ENCODE measurements at places on chromosomes 5 and 9.

DNA sequence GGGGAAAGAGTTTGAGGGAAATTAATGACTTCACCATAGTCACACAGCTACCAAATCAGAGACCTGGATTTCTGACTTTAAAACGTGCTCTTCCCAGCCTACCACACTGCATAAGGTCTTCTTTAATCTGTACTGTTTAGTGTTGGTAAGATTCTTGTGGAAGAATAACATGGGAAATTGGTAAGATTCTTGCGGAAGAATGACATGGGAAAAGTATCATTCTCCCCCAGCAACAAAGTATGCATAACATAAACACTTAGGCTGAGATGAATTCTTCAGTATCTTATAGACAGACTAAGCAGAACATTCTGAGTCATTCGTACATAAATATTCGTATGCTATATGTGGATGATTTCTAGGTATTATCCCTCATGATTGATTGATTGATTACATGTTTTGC, 170.4 kb downstream of the FOCAD start:
- DNase-seq, result peak; percentile 60

DNA sequence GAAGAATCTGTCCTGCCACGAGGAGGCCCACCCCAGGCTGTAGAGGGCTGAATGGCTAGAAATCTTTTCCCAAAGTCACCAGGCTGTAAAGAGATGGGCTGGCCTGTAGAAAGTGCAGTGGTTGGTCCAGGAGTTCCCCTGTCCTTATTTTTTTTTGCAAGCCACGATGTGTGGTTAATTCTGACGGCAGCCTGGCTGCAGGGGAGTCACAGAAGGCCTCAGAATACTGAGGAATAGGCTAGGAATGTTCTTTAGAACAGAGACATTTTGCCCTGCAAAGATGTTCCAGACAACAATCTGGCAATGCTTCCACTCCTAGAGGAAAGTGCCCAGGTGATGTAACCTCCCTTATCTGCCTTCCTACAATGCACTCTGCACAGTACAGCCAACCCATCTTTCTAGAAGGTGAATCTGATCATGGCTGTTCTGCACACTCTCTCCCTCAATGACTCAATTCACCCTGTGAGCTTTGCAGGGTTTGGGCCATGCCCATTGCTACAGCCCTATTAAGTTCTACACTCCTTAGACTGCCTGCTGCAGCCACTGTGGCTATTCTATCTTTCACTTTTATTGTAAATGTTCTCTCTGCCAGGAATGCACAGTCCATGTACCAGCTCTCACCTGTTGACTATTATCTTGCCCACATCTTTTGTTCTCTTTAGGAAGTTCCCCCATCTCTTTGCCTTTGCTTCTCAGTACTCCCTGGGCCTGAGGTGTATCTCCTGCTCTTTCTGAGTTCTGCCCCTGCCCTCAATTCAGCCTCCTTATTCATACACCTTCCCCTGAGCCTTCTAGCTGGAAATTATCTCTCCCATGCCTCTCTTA, 377.8 kb upstream of the CLINT1 start:
- no peak for DNase-seq

DNA sequence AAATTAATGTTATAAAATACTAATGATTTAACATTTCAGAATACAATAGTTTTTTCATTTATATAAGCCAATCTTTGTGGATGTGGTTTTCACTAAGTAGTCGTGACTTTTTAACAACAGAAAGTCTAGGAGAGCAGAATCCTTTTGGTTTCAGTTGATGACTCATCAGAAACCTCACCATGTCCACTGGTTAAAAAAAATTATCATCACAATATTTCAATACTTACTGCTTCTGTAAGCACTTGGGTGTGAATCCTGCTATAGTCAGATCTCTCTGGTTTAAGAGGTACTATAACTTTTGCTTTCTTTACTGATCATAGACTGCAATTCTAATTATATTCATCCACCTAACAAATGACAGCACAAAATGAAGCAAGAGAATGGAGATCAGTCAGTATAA, 77.2 kb downstream of the MRPS30 start:
- no peak for DNase-seq

DNA sequence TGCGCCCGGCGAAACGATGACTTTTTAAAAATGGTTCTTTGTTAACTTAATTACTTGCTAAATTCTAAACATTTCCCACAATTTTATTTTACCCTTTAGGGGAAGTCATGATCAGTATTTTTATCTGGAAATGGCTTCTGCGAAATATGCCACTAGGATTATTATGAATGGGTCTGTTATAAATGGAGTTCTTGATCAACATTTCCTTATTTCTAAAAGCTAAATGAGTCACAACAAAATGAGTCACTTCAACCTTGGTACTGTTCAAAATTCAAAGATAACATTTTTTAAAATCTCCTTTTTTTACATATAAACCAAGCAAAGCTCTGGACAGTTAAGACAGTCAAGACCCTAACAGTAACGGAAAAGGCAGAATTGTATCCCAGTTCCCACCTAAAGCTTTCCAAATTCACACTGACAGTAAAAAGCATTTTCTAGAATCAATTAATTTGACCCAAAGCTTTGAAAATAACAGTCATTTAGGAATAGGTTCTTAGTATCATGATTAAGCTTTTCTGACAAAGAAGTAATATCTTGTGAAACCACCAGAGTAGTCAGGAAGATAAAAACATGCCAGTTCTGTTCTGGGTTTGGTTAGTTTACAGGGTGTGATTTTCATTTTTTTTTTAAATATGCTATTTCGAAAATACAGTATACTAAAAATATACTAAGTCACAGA, 81.7 kb downstream of the LHFPL2 start:
- DNase-seq, result peak; percentile 62

DNA sequence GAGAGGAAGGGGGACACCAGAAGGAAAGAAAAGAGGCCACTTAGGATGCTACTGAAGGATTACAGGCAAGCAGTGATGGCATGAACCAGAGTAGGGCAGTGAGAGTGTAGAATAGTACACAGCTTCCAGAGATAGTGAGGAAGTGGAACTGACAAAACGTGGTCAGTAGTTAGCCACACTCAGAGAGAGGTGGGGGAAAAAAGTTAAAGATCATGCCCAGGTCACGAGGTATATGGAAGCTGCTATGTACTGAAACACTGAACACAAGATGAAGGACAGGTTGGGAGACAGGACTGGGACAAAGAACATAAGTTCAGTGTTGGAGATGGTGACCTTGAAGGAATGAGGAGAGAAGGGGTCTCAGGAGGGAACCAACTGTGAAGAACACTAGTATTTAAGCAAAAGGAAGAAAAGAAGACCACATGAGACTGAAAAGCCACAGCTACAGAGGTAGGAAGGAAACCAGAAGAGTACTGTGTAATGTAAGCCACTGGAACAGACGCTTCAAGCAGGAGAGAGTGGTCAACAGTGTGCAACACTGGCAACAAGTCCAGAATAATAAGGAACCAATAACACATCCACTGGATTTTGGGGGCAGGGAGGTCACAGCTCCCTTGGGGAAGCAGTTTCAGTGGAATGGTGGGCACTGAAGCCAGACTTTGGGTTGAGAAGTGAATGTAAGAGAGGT, 45.5 kb downstream of the ELL2 start:
- DNase-seq, result no peak

GRCh38 chr5:74540622-74541021, 99.9 kb downstream of the ENC1 start:
- peak; percentile 26 for DNase-seq

DNA sequence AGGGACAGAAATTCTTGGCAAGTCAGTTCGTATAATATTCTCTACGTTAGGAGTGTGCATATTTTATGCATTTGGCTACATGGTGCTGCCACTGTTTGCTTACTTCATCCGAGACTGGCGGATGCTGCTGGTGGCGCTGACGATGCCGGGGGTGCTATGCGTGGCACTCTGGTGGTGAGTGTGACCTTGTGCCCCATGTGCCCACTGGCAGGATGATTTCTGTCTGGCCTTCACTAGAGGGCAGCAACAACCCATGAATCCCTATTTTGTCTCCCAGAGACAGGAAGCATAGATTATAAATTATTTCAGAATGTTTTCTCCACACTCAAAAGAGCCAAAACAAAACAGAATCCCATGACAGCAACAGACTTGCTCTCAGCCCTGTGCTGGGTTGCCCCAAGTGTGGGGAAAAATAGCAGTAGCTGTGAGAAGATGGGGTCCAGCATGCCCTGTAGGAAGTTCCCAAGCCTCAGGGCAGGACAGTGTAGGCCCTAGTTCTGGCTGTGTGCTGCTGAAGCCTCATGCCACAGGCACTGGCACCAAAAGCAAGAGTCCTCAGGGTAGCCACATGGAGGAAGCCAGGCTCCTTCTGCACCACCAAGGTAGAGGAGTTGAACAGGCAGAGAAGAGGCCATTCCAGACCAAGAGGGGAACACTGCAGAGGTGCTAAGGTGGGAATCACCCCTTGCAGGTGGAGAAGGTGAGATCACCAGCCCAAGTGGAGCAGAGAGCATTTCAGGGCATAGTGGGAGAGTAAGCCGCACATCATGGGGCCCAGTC, 16.0 kb downstream of the SLC22A5 start:
- peak; percentile 75 for DNase-seq

- no peak for DNase-seq
These were observed 27.5 kb downstream of the IRF1 start for GRCh38 chr5:132462856-132463745.

DNA sequence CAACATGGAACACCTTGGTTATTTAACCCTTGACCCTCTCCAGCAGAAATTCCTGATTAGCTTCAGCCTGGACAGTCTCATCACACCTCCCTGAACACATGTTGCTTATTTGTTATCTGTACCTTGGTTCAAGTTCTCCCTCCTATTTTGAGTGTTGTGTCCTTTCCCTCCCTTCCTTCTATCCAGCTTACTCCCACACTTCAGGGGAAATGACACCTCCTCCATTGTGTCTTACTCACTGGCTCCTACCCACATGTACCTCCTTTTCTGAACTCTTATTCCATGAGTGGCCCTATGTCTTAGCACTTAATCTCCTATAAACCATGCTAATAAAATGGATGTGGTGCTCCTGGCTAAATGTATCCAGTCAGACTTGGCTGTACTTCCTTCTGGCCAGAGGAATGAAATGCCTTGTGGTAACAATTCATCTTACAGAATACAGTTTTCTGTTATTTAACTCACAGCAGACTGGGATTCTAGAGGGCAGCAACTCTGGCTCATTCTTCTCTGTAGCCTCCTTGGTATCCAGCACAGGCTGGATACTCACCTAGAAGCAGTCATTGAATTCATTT, 11.2 kb downstream of the LIX1 start:
- DNase-seq, result peak; percentile 24

DNA sequence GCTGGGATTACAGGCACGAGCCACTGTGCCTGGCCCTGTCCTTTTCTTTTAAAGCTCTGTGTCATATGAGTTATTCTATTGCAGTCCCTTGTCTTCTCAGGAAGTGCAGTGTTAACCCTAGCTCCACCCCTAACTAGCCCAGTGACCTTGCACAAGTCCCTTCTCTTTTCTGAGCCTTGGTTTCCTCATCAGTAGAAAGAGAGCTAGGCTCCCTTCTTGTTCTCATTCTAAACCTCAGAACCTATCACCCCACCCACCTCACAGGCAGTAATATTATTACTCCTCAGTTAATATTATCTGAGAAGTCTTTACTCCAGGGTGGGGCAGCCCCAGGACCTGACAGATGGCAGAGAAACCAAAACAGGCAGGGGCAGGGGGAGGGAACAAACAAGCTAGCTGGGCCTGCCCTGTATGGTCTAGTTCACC, 7.2 kb downstream of the CYFIP2 start:
- DNase-seq, result no peak

DNA sequence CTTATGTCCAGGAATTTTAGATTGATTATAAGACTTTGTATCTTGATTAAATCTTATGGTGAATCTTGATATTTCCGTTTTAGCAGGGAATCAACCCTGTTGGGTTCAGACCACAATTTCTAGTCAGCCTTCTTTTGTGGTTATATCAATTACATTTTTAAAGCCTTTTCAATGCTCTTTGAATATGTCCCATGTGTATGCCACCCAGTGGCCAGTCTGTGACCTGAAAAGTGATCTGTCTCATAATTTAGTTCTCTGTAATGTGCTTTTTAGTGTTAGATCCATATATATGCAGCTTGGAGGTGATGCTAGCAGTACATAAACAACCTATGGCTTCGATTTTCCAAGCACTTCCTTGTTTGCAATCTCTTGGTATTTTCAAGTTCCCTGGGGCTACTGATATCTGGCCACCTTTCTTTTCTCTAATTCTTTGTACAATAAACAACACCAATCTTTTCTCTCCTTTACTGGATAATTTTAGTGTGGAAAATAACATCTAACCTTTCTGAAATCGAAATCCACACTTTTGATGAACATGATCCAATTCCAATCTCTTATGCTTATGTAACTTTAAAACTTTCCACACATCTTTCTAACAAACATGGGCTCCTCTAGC, 28.8 kb downstream of the PDE8B start:
- peak; percentile 41 for DNase-seq

GRCh38 chr5:56607074-56607473, 208.3 kb upstream of the MAP3K1 start:
- no peak for DNase-seq

GRCh38 chr9:95952471-95952870, 77.0 kb downstream of the ERCC6L2 start:
- no peak for DNase-seq

- no peak for DNase-seq
These were observed 80.8 kb upstream of the GRHPR start for GRCh38 chr9:37341704-37342103.

DNA sequence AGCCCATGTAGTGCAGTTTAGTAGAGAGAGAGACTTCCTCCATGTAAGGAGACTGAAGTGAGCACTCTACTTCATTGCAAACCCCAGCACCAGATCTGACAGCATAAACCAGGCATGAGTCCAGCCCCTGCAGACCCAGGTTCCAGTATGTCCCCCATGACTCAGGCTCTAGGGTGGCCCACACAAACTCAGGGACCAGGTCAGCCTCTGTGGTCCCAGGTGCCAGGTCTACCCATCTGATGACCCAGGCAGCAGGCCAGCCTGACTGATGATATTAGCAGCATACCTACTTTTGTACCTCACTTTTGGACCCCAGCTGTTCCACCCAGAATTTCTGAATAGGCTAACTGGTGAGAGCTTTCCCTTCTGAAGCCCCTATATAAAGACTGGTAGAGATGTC, 647.8 kb downstream of the ANXA1 start:
- DNase-seq, result no peak

- DNase-seq, result no peak
These were observed 51.3 kb upstream of the PITX1 start for GRCh38 chr5:135085133-135085935.

GRCh38 chr5:156879665-156880285, 29.7 kb downstream of the PPP1R2B start:
- DNase-seq, result no peak

GRCh38 chr5:7493081-7493480, 97.1 kb downstream of the ADCY2 start:
- DNase-seq, result no peak

GRCh38 chr5:54257366-54258118, 52.8 kb downstream of the ARL15 start:
- DNase-seq, result no peak
